ENCODE measurements at places on chromosomes 4 and X.

DNA sequence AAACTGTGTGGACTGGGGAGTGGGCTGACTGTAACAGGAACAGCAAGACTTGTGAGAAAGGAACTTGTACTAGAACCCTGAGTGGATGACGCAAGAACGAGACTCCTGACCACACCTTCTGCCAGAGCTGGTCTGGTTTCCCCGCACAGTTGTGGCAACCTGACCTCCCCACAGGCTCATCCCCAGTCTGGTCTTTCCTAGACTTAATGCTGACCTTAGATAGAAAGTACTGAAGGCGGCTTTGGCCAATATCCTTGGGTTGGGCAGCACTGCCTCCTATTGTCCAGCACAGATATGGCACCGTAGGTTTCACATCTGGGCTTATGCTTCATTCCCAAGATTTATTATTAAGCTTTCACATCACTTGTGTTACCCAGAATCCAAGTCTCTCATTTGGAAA, 137.8 kb upstream of the FRG1 start:
- DNase-seq, result no peak

- DNase-seq, result no peak
These were observed 73.8 kb downstream of the KIT start for GRCh38 chr4:54731552-54731951.

DNA sequence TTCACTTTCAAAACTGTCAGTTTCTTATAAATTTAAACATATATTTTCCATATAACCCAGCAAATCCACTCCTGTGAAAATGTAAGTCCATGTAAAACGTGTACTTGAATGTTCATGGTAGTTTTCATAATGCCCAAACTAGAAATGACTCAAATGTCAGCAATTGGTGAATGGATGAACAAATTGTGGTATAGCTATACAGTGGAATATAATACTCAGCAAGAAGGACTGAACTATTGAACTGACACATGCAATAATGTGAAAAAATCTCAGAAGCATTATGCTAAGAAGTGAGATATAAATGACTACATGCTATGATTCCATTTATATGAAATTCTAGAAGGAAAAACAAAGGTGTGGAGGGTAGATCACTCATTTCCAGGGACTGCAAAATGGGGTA, 52.2 kb downstream of the USP53 start:
- no peak for DNase-seq

DNA sequence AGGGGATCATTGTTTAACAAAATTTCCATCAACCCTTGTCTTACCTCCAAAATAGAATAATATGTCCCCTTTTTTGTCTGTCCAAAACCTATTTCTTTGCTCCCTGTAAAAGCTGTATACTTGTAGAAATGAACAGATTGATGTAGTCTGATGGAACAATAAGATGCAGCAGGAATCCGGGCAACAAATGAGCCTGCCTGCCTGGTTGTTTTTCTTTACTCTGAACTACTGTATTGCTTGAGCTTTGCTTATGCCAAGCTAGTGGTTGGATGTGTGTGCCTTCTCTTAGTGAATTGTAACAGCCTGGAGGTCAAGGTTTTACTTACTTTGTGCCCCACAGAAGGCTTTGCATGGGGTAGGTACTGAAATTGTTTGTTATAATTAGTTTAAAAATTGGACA, 116.2 kb upstream of the TLL1 start:
- DNase-seq, result no peak

GRCh38 chrX:106898462-106898861, 4.7 kb downstream of the RIPPLY1 start:
- no peak for DNase-seq

Data from activated CD8-positive, alpha-beta memory T cell treated with anti-CD3 and anti-CD28 coated beads for 48 hours (primary cell).